ENCODE measurements at places on chromosomes 7 and 10.

- no peak for DNase-seq
These were observed 279.7 kb upstream of the RNF32 start for GRCh38 chr7:156360835-156361234.

GRCh38 chr10:78716043-78716660, 352.6 kb upstream of the ZMIZ1 start:
- DNase-seq, result no peak

DNA sequence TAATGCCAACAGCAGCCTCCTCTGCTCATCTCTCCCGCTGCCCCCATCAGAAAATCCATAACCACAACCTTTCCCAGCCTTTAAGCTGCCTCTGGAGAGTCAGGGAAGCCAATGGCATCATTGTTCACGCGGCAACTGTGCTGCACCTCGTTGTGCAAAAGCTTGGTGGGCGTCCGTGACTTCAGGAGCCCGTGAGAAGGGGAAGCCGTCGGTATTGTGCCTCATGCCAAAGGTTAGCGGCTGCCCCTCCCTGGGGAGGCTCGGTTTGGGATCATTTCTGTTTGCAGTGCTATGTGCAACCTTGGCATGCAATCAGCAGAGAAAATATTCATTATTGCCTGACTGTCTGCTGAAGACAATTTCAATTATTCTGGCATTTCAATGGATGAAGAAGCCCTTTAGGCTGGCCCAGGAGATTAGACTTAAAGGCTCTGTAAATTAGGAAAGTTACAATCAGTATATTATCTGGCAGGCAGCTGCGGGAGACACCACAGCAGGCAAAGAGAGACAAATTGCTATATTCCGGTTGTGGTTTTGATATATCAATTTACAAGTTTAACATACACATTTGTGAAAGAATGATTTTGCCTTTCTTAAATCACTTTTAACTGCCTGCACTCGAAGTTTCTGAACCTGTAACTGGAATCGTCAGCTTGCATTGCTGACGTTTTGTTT, 244.5 kb downstream of the GATA3 start:
- no peak for DNase-seq

GRCh38 chr10:11853468-11853867, 30.3 kb downstream of the PROSER2 start:
- DNase-seq, result no peak

GRCh38 chr7:150965273-150965830, 12.8 kb downstream of the KCNH2 start:
- DNase-seq, result no peak

GRCh38 chr10:6128591-6129251, 39.9 kb downstream of the RBM17 start:
- no peak for DNase-seq

GRCh38 chr7:133061357-133061756, 20.5 kb downstream of the CHCHD3 start:
- DNase-seq, result no peak

DNA sequence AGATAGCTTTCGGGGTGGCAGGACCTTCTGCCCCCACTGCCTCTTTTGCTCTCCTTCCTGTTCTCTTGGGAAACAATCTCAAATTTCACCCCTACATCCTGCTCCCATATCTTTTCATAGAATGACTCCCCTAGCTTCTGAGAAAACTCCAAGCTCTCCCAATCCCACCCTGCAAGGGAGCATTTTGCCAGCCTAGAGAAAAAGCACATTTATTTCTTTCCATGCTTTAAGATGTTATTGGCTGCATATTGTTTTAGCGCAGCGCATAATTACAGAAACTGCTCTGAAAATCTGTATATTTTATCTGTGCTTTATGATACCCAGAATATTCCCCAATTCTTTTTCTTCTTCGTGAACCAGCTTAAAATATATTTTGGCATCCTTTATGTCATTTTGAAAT, 601.3 kb downstream of the KCNMA1 start:
- no peak for DNase-seq

GRCh38 chr7:50591480-50592438, 26.6 kb upstream of the DDC start:
- no peak for DNase-seq

GRCh38 chr10:119830851-119831250, 41.8 kb downstream of the MCMBP start:
- DNase-seq, result no peak

GRCh38 chr7:101174322-101174854, 5.7 kb downstream of the NAT16 start:
- peak; percentile 15 for DNase-seq

GRCh38 chr7:31663072-31663471, 23.9 kb upstream of the PPP1R17 start:
- no peak for DNase-seq

- no peak for DNase-seq
These were observed 80.5 kb downstream of the CCNY start for GRCh38 chr10:35416619-35417312.

- DNase-seq, result no peak
These were observed 14.7 kb downstream of the SEC24C start for GRCh38 chr10:73758704-73759511.

GRCh38 chr7:55494951-55495350, 77.4 kb downstream of the VOPP1 start:
- no peak for DNase-seq

GRCh38 chr7:29243910-29244655, 49.5 kb downstream of the CHN2 start:
- peak; percentile 62 for DNase-seq

GRCh38 chr10:89207181-89207800, at the start of gene CH25H:
CH25H (minus strand) TSS chr10:89207317; CDS start chr10:89207292, 25 bp downstream.
- DNase-seq, result peak; percentile 79

DNA sequence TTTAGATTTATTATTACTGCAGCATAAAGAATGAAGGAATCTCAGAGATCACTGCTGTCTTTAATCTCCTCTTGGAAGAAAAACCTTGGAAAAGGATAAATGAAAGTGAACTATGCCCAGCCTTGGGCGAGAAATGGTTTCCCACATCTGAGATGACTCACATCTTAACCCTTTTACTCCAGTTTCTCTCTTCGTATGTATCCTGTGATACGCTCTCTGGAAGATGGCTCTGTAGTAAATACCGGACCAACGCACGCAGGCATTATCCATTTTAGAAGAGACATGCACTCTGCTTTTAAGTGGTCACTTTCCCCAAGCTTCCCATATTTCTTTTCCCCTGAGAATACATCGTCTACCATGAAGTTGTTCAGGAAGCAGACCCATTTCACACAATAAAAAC, 207.3 kb upstream of the BMPER start:
- no peak for DNase-seq

DNA sequence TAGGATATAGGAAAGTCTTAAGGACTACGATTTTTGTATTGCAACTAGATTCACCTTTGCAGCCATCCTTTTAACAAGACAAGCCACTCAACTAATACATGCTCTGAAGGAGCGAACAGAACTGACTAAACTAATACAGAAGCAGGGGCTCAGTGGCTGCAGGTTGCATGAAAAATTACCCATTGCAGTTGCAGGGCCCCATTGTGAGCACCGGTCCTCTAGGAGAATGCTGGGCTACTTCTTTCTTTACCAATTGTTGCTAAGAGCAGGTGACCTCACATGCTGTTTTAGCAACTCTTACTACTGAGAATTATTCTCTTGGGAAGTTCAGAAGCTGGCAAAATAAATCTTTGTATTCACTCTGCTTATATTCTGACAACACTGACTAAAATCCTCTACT, 64.0 kb upstream of the ANKRD1 start:
- DNase-seq, result no peak

DNA sequence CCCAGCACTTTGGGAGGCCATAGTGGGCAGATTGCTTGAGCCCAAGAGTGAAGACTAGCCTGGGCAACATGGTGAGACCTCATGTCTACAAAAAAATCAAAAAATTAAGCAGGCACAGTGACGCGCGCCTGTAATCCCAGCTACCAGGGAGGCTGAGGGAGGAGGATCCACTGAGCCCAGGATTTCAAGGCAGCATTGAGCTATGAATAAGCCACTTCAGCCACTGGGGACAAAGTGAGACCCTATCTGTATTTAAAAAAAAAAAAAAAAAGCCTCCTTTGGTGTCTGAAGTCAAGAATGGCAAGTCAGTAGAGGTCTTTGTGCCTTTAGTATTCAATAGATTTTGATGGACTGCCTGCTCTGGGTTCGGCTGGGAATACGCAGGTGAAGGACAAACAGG, 85.7 kb downstream of the RALA start:
- DNase-seq, result no peak

DNA sequence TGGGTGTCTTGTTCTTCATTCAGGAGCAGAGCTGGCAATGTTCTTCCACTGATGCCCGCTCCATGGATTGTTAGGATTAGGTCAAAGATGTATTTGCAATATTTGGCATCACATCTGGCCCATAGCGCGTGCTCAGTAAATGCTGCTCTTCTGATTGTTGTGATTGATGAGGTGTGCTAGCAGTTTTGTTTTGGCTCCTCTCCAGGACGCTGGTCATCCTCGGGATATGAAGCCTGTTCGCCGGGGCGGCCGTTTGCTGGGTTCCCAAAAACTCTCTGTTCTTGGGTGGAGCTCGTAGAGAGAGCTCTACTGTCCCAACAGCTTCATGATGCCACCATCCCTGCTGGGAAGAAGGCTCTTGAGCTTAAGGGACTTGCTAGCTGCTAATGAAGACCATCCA, 96.9 kb downstream of the XRCC2 start:
- no peak for DNase-seq

GRCh38 chr7:98280296-98280695, 1.2 kb upstream of the BRI3 start:
- no peak for DNase-seq

DNA sequence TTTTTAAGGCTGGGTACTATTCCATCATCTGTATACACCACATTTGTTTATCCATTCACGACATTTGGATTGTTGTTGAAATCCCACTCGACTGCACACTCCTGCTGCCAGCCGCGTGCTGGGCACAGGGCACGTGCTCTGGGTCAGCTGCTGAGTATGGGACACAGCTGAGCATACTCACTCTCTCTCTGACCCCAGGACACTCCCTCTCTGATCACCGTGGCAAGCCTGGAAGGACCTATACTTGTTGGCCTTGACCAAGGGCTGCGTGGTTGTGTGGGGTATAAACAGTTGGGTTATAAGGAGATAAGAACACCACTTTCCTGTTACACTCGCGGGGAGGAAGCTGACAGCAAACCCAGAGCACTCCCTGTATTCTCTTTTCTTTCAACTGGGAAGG, 153.0 kb upstream of the RHEB start:
- DNase-seq, result no peak
